T-helper 17 cell (primary cell): ENCODE measurements at places on chromosomes 5 and 9.

- no peak for DNase-seq
Observed at GRCh38 chr5:89755024-89755423, 654.5 kb downstream of the CETN3 start.

GRCh38 chr9:96618209-96619123 is 1.2 kb downstream of the CDC14B start:
- peak; percentile 8 for DNase-seq

GRCh38 chr5:16740811-16741392 is 124.1 kb upstream of the RETREG1 start:
- no peak for DNase-seq

DNA sequence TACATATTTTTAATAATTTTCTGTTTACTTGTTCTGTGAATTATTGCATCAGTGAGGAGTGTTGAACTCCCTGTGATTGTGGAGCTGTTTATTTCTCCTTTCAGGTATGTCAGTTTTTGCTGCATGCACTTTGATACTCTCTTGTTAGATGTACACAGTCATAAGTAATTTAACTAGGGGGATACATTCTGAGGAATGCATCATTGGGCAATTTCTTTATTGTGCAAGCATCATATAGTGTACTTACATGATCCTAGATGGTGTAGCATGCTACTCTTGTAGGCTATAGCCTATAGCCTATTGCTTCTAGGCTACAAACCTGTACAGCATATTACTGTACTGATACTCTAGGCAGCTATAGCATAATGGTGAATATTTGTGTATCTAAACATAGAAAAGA is 9.5 kb downstream of the DENND4C start:
- DNase-seq, result no peak

DNA sequence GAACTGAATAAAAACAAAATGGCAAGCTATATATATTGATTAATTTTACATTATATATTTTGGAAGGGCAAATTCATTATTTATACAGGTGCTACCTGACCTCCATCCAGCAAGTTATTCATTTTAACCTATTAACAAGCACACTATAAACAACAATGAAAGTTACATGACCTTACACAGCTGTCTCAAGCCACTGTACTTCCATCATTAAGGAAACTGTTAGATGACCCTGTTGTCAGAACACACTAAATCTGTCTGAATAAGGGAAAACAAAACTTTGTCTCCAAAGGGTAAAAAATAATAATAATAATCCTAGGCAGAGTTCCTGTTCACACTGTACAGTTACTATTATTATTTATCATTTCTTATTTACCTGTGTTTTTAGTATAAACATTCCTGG is 44.0 kb downstream of the NFIB start:
- DNase-seq, result no peak

DNA sequence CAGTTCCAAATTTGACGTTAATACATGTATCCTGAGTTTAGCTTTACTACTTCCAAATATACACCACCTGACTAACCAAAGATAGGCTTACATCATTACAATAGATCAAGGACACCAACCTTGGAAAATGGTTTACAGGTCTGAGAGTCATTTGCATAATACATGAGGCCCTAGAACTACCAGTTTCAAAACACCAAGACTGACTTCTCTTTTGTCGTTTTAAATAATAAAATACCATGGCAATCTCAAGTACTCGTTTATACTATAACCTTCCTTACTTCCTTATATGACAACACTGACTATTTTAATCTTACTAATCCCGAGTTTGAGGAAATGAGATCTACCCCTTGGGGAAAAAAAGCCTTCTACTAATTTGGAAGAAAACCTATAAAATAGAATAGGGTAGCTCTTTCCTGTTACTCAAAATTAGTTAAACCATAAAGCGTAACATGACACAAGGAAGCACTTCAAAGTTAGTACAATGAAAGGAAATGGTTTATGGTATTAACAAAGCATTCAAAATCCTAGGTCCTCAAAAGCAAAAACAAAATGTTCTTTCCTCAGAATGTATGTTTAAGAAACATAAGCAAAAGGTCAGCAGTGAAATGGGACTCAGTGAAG is 42.1 kb downstream of the UBQLN1 start:
- DNase-seq, result no peak

- DNase-seq, result no peak
Observed at GRCh38 chr5:120942596-120943350, 478.7 kb downstream of the PRR16 start.

GRCh38 chr5:17261075-17261474 is 43.6 kb downstream of the BASP1 start:
- DNase-seq, result no peak

GRCh38 chr9:130973686-130974281 is 34.7 kb upstream of the FIBCD1 start:
- no peak for DNase-seq

GRCh38 chr5:66012271-66012670 is 85.9 kb downstream of the ERBIN start:
- DNase-seq, result no peak

GRCh38 chr5:56487528-56488115 is 254.5 kb upstream of the ANKRD55 start:
- DNase-seq, result no peak

DNA sequence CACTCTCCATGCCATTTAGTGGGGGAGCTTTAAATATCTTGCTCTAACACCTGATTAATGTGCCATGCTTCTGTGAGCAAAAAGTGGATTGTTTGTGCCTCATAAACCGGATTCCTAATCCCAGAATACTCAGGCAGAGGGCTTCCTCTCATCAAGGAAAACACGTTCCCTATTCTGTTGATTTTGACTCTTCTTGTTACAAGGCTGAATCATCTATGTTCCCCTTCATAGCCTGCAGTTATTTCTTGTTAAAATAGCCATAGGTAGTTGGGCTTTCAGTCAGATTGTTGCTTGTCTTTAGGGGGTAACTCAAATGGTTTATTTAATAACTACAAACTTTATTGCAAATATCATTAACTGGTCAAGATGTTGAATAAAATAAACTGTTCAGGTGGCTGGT is 26.6 kb downstream of the ROPN1L start:
- no peak for DNase-seq

GRCh38 chr9:129146441-129146941 is 31.6 kb downstream of the IER5L start:
- no peak for DNase-seq

GRCh38 chr5:83340511-83340918 is 131.0 kb upstream of the VCAN start:
- no peak for DNase-seq

GRCh38 chr9:86700629-86701028 is 246.7 kb downstream of the GAS1 start:
- no peak for DNase-seq

DNA sequence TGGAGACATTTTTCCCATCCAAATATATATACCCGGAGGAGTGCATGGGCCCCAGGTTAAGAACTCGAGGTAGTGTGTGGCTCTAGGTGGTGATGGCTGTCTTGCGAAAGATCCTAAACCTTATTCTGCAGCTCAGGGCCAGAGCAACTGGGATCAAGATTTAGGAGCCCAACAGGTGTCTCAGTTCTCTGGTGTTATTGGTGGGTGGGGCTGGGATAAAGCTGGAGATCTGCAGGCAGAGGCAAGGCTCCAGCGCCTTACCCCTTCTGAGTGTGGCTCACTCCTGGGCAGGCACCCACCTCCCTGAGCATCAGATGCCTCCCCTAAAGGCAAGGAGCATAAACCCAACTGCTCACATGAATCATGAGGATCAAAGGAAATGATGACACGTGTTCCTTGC is 11.2 kb downstream of the UBE2QL1 start:
- no peak for DNase-seq

DNA sequence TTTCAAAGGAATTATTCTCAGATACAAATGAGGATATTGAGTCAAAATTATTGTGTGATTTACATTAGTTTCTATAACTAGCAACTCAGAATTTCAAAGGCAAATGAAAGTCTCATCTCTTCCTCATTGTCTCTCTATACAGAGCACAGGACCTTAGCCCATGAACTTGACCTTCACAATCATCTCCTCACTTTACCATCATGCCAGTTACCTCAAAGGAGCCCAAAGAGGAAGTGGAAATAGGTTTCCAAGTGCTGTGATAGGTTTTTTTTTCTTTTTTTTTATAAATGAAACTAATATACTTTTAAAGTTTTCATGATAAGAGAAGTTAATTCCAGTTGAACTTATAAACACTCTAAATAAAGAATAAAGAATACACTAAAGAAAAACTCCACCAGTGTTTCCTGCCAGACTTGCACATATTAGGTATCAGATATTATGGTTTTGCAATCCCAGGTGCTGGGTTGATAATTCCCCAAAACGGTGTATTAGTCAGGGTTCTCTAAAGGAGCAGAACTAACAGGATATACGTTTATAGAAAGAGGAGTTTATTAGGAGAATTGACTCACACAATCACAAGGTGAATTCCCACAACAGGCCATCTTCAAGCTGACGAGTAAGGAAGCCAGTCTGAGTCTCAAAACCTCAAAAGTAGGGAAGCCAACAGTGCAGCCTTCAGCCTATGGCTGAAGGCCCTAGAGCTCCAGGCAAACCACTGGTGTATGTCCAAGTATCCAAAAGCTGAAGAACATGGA is 50.1 kb upstream of the ADAMTS16 start:
- DNase-seq, result no peak

DNA sequence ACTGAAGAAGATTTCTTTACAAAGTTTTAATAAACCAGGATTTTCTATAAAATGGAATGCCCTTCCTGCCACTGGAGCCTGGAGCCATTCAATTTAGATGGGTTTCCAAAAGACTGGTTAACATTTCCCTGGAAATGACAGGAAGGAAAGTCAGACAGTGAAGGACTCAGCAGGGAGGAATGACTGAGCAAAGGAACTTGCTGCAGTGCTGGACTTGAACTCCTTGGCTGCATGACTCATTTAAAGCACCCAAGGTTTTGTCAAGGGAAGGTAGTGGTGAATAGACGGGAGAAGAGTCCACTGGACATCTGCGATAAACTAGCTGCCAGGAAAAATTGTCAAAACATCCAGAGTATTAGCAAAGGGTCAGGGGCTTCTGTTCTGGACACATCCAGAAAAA is 163.8 kb upstream of the SLC28A3 start:
- no peak for DNase-seq

GRCh38 chr9:70760228-70760627 is 345.8 kb upstream of the KLF9 start:
- DNase-seq, result no peak

- DNase-seq, result no peak
Observed at GRCh38 chr5:112109331-112110007, 309.6 kb downstream of the EPB41L4A start.

GRCh38 chr5:128472036-128472435 is 66.0 kb downstream of the FBN2 start:
- no peak for DNase-seq

DNA sequence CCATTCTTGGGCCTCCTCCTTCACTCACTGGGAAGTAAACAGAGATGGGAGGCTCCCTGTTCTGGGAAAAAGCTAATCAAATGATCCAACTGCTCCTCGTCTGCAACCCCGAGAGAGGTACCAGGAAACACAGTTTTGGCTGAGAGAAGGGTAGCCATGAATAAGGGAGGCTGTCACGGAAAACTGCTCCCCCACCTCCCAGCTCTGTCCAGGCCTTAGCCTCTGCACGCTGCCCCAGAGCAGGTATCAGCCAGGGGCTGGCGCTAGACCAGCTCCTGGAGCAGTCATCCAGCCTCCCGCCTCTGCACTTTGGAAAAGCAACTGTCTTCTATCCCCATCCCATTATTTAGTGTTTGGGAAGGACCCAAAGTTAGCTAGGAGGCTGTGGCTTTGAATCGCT is 266.1 kb downstream of the NDUFS4 start:
- DNase-seq, result no peak

DNA sequence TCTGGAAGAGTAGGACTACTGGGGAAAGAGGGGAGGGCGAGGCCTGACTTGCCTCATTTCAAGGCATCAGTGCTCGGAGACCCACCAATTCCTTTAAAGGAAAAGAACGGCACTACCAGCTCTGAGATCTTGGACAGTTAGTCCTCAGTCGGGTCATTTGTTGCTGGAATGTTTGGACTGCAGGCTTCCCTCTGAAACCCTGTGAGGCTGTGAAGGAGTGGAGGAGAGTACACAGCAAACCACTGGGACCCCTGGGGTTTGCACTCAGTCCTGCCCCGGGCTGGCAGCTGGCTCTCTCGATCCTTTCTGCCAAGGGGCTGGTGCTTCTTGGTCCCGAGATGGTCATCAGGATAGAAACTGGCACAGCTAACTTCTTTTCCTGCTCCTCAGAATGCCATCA is 194.5 kb downstream of the TRIO start:
- DNase-seq, result no peak

- no peak for DNase-seq
Observed at GRCh38 chr5:156949424-156949823, 13.6 kb downstream of the TIMD4 start.

DNA sequence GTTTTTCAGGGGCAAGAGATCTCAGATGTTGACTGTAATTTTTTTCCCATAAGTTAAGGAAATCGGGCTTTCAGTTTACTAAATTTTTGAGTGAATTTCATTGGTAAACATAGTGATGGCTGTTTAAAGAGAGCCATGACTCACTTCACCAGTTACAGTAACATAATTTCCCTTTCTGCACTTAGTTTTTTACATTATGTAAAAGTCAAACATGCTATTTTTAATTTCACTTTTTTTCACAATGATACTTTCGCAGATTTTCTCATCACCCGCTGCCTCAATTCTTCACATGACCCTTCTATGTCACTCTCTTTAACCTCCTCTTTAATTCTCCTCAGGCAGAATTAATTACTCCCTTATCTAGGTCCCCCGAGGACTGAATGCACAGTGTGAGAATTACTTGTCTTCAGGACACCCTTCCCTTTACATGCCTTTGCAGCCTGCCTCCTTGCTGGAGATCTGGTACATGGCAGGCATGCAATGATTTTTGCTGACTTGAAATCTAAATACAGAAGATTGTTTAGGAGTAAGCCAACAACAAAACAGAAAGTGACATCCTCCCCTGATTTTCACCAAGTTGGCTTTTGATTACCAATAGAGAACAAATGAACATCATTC is 217.5 kb upstream of the S1PR3 start:
- no peak for DNase-seq

DNA sequence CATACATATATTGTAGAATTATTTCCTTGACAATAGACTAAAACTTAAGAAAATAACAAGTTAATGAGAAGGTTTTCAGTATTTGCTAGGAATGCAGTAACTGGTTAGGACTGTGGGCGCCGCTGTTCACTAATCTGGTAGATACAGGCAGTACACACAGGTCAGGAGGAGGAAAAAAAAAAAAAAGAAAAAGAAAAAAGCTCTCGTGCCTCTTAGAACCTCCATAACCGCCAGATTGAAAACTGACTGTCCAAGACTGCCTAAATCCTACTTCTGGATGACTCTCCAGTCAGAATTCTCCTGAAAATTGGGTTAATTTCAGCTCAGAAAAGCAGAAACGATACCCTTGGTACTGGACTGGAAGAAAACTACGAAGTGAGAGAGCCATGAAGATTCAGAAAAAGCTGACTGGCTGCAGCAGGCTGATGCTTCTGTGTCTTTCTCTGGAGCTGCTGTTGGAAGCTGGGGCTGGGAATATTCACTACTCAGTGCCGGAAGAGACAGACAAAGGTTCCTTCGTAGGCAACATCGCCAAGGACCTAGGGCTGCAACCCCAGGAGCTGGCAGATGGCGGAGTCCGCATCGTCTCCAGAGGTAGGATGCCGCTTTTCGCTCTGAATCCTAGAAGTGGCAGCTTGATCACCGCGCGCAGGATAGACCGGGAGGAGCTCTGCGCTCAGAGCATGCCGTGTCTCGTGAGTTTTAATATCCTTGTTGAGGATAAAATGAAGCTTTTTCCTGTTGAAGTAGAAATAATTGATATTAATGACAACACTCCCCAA is at the start of gene PCDHGA1:
Gene PCDHGA1, plus strand, starts transcription at position 216 of the 782 bp plus-strand sequence.
- DNase-seq, result no peak

- no peak for DNase-seq
Observed at GRCh38 chr9:120736881-120737280, 22.6 kb upstream of the MEGF9 start.
